ENCODE measurements at places on chromosomes 11 and 22.
A peak's percentile ranks its signal among the peaks of the same experiment; 100 is the strongest.

- DNase-seq, result peak; percentile 51
Measured at GRCh38 chr22:30266445-30267381, at the start of gene OSM. OSM (minus strand) TSS chr22:30266851; CDS start chr22:30266799, 52 bp downstream.

GRCh38 chr22:21457023-21457787, 10.0 kb upstream of the TMEM191C start:
- no peak for DNase-seq

DNA sequence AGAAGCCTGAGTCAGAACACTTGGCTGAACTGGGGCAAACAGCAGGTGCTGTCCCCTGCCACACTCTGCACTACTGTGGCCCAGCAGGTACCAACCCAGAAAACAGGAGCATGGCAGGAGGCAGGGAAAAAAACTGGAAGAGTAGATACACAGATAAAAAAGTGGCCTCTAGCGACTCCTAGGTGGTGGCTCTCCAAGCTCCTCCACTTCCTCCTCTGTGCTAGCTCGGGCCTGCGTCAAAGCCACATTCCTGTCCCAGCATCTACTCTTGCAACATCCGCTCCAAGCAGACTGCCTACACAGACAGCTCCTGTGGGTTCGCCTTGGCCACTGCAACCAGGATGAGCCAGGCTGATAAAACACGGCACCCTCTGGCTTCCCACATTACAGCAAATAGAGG, 6.9 kb downstream of the OR8B12 start:
- no peak for DNase-seq

GRCh38 chr11:108147150-108147549, 25.8 kb downstream of the ACAT1 start:
- no peak for DNase-seq

GRCh38 chr11:40125054-40125453, 1334.4 kb downstream of the LRRC4C start:
- DNase-seq, result no peak

DNA sequence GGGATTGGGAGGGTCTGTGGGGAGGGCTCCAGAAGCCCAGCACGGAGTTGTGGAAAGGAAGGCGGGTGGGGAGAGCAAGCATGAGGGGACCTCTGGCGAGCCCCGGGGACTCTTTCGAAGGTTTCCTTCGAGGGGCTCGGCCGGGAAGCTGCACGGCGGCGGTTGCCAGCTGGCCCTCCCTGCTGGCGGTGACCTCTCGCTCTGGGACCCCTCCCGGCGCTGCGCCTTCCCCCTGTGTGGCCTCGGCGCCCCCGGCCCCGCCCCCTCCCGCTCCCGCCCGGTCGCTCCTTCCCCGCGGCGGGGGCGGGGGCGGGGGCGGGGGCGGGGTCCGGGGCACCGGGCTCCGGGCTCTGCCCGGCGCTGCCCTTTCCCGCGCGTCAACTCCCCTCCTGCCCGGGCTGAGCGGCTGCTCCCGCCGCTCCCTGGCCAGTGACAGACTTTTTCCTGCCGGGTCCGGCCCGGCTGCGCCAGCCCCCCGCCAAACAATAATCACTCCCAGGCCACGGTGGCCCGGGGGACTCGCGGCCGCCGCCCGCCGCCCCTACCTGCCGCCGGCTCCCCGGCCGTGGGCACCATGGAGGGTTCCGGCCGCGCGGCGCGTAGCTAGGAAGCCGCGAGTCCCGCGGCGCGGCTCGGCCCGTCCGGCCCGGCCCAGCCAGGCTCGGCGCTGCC, 941 bp downstream of the CLCF1 start:
- no peak for DNase-seq

DNA sequence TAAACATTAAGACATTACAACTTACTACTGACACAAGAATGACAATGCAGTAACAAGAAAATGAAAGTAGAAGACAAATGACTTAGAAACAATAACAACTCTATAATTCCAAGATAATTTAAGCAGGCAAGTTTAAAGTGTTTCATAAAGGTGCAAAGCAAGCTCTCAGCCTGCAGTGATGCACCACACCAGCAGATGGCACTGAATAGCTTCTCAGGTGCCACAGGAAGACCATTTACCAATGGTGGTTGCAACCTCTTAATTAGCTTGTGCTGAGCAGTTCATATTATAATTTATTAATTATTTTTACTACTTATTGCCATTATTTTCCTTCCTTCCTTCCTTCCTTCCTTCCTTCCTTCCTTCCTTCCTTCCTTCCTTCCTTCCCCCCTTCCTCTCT, 60.6 kb downstream of the NXPE2 start:
- DNase-seq, result peak; percentile 8

GRCh38 chr11:96474263-96474662, 84.5 kb downstream of the JRKL start:
- no peak for DNase-seq

DNA sequence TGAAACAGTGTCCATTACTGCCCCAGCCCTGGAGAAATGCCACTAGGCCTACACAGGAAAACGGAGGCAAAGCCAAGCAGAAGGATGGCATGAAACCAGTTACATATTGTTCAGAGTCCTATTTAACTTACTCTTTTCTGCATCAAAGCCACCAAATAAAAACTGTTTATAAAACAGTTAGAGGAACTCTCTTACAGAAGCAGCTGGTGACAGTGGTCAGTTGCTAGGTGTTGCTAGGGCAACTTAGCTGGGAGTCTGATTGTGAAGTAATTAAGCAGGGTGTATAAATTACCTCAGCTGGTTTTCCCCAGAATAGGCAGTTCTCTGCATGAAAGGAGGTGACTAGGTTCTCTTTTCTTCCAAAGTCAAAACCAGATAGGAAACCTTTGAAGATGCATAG, 115.6 kb upstream of the ZBED5 start:
- no peak for DNase-seq

DNA sequence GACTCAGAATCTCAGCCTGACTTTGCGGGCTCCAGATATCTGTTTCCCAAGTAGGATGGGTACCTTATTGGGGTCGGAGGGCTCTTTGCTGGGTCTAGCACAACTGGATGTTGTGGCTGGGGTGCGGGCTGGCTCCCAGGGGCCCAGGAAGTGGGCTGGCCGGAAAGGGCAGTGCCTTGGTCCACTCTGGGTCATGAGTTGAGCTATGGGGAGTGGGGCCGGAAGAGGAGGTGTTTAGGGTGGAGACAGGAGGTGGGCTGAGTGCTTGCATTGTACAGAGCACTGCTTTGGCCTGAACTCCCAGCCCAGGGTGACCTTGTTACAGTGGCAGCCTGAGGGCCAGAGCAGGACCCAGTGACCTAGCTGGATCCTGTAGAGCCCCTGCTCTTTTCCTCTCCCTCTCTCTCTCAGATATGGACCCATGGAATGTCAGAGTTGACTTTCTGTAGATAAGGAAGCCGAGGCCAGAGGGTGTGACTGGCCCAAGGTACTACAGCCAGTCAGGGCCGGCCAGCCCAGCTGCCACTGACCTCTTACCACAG, 13.2 kb downstream of the PHLDB1 start:
- no peak for DNase-seq

GRCh38 chr22:30044369-30044768, 35.9 kb upstream of the HORMAD2 start:
- DNase-seq, result no peak
